ENCODE measurements at places on chromosomes 3 and 15.

DNA sequence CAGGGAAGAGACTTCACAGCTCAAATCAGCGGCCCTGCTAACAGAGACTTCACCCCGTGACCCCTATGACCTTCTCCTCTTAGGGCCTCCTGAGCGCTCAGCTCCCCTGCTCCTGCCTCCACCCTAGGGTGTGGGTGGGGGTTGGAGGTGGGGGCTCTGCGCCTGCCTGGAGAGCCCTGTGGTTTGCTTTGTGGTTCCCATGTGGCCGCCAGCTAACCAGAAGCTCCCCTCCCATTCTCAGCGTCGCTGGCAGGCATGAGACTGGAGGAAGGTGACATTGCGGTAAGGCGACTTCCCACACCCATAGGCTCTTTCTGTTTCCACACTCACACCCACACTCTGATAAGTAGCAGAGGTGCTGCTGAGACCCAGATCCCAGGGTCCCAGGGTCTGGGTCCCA is 27.6 kb downstream of the XYLB start:
- peak; percentile 56 for DNase-seq

- DNase-seq, result no peak
Observed at GRCh38 chr3:182036382-182036781, 324.7 kb downstream of the SOX2 start.

DNA sequence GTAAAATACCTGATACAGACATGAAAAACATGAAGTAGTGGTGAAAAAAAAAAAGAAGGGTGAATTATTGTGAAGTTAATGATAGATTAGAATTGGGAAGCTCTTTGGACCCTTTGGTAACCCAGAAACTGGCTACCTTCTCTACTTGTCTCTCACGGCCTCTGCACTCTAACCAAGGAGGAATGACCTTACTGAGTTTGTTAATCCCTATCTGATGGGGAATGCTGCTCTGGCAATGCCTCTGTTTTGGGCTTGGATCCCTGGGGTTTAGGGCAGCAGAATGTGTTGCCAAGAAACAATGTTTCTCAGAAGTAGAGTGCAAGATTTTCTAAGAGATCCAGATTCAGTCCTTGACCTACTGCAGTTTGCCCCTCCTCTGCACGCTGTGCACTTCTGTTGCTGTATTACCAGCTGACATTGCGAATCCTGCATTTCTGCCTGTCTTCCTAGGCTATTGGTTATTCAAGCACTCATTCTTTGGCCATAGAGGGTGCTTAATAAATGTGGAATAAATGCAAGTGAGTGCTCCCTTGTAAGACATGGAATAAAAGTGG is 49.2 kb upstream of the MAP3K13 start:
- DNase-seq, result no peak

DNA sequence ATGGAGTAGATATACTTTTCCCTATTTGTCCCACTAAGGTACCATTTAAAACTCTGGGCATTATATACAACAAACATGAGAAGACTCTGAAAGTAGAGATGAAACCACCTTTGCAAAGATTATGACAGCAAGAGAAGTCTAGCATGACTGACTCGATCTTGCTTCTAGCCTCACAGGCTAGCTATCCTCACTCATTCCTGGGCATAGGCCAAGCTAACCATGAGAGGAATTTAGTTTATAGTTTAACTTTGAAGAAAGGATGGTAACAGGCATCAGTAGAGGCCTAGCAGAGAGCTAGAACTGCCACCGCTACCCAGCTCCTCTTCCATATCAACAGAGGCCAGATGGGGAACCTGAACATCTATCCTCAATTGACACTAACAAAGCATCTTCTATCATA is 63.5 kb upstream of the FSIP1 start:
- DNase-seq, result no peak

DNA sequence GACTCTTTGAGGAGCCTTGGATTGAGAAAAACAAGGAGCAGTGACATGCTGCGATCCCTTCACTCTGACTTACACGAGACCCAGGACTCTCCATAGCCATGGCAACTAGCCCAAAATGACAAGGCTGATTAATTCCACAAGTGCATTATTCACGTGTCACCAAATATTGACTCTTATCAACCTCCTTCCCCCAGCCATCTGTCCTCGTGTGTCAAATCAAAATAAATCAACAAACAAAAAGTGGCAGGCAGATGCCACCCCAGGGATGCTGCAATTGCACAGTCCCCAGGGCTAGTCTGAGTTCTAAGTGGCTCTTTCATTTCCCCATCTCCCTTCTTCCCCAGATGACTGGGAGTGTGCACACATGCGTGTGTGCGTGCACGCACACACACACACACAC is 104.9 kb downstream of the AQP9 start:
- DNase-seq, result no peak

DNA sequence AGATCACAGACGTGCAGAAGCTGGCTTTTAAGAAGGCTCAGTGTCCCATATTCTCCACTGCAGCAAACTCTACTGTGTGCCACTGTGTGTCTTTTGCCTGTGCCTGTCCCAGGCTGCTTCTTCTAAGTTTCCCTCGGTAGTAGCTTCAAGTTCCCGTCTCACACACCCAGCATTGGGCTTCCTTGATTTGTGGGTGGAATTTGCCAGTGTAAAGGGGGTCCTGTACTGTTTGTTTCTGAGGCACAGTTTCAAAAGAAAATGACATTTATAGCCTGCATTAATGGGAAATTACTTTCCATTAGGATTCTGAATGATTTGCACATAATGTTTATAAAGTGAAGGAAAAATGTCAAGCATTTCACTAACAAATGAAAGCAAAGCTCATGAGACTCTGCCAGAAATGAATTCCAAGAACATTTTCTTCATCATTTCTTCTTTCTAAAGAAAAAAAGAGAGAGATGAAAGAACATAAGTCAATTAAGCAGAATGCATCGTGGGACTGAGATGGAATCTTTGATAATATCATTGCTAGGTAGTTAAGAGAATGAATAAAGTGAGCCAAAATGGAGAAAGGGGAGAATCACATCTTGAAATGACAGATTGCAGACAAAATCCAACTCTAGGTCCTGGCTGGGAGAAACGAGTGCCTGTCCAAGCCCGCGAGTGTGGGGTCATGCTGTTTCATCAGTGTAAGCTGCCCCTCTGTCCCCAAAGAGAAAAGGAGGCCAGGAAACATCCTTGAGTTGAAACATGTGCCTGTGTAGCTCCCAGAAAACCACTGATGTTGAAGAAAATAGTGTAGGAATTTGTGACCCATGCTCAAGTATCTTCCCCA is 48.6 kb upstream of the ADAMTSL3 start:
- DNase-seq, result no peak

DNA sequence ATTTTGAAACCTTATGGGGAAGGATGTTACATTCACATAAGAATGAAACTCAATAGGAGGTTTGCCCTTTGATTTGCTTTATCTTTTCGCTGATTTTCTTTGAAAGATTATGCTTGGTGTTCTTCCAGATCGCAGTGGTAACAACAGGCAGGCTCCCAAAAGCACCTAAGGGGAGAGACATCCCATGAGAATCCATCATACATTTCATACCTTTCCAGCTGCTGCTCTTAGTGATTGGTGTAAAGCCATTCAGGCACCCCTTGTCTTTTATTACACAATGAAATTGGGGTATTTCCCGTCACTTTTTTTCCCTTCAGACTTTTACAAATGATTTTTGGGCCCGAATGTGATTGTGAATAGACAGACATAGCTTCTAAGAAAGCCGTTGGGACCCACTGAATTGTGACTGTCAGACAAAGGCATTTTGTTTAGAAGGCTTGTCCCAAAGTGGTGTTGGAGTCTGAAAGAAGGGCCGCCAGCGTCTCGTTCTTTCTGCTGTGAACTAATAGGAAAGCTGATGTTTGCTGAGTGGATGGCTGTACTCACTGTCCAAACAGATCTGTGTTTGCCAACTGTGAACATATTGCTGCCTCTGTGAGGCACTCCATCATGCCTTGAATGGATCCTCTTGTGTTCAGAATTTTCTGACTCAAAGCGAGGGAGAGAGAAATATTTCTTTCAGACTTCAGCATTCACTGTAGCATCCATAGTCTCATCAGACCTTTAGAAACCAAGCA is 164.3 kb downstream of the FNDC3B start:
- no peak for DNase-seq

DNA sequence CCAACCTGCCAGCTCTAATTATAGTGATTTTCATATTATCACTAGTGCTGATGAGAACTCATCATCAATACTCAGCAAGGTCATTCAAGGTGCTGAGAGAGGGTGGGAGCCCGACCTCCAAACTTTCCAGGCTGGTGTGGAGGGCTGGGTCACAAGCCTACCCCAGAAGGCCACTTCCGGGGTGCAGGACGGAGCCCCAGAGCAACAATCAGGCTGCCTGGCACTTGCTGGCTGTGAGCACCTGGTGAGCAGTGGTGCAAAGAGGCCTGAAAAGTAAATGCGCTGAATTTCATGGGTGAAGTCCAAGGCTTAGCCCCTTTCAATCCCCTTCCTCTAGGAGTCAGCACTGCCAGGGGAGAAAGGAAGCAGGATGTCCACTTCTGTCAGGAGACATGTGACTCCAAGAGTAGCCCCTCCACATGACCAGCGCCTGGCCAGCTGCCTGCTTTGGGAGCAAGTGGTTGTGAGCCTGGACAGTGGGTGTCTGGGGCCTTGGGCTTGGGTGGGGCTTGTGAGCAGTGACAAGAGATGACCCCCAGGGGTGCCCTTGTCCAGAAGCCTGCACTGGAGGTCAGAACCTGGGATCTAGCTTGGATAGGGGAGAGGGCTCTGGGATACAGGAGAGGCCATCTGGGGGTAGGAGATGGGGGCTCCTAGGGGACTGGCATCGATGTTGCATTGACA is 165.0 kb upstream of the TLE3 start:
- no peak for DNase-seq

DNA sequence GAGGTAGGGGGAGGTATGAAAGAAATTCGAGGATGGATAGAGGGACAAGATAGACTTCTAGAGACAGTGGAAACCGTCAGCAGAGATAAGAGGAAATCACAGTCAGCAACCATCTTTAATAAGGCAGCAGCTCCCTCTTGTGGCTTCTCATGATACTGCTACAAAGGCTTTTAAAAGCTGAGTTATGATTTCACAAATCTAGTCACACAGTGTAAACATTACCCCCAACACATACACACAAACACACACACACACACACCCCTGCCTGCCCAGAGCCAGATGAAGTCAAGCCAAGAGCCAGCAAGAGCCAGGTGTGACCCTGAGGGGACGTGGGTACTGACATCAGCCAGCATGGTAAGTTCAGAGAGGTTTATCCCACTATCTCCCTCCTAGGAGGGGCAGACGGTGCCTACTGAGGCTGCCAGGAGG is 18.9 kb upstream of the TGM5 start:
- peak; percentile 24 for DNase-seq

GRCh38 chr3:10262027-10262426 is 13.8 kb downstream of the TATDN2 start:
- no peak for DNase-seq

GRCh38 chr15:61457050-61457733 is 228.1 kb upstream of the RORA start:
- no peak for DNase-seq

DNA sequence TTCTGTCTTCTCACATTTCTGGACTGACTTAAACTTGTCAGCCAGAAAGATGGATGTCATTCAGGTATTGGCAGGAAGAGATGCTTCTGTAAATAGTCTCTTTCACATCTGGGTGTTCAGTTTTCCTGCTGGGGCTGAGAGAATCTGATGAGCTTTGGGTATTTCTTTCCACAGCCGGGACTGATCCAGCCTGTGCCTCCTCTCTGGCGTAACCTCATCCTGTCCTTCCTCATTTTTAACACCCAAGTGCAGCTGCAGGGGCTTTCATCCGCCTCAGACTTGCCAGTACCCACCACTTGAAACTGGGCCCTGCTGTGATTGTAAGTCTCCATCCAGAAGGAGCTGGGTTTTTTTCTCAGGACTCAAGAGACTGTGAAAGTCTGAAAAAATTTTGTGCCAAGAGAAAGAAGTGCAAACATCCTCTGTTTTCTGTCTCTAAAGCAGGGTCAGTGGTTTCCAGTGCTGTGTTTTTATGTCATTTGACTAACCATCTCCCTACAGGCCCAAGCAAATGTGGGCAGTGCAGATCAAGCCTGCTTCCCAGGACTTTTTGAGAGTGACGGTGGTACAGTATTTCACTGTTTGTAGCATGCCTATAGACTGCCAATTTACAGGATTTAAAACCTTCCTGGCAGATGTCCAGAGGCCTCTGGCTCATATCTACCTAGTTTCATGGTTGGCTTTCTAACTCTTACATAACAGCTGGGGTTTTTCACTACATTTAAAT is 342.7 kb downstream of the PTPRG start:
- no peak for DNase-seq

GRCh38 chr3:133093366-133093765 is 55.2 kb downstream of the TMEM108 start:
- no peak for DNase-seq

GRCh38 chr3:20462723-20463122 is 276.7 kb upstream of the SGO1 start:
- no peak for DNase-seq

DNA sequence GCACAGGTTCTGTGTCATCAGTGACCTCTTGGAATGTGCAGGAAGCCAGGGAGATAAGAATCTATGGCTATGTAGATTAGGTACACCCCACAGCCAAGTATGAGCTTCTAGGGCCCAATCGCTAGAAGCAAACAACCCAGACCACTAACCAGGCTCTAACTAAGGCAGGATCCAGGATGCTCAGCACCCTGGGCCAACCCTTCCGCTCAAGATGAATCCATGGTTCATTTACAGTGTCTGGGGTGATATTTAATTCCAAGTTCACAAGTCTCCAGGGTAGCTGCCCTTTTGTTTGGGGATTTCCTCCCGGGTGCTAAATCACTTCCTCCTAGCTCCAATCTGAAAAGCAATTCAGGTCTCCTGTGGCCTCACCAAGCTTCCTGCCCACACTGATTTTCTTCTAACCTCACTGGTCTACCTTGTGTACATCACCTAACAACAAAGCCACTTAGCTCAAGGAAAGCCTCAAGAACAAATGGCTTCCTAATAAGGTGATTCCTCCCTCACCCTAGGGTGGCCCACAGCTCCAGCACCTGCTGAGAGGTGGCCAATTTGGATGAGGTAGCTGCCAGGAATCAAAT is 2.4 kb downstream of the EHD4 start:
- DNase-seq, result no peak

- DNase-seq, result no peak
Observed at GRCh38 chr15:72888811-72889210, 105.3 kb upstream of the ADPGK start.

GRCh38 chr3:19539518-19540392 is 391.4 kb downstream of the KCNH8 start:
- no peak for DNase-seq

GRCh38 chr3:195697582-195698324 is 23.0 kb upstream of the MUC20 start:
- DNase-seq, result no peak

DNA sequence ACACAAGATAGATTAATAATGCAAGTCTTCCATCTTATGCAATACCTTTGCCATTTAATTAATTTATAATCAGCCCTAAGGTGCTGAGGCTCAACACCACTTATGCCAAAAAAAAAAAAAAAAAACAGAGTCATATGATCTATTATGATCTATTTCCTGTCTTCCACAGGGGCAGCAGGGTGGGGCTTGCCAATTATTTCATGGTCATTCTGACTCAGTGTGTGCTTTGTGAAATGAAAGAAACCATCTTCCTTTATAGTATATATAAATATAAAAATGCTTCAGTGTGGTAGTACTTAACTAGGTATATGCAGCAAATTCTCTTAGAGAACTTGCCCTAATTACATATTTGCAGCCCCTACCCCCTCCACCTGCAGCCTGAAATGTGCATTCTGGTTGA is 7.2 kb upstream of the RARB start:
- DNase-seq, result no peak

- no peak for DNase-seq
Observed at GRCh38 chr3:24748520-24748919, 253.9 kb upstream of the THRB start.

GRCh38 chr3:141191097-141191749 is 40.4 kb upstream of the PXYLP1 start:
- no peak for DNase-seq

- DNase-seq, result no peak
Observed at GRCh38 chr3:139109271-139109670, 64.6 kb upstream of the PRR23C start.
